ENCODE measurements at places on chromosomes 4 and X.

GRCh38 chr4:44146516-44146915, 302.1 kb downstream of the KCTD8 start:
- no peak for DNase-seq

- no peak for DNase-seq
Observed at GRCh38 chr4:77003400-77003799, 53.8 kb downstream of the SEPTIN11 start.

GRCh38 chr4:24741910-24742309, 53.5 kb upstream of the SOD3 start:
- DNase-seq: no peak

DNA sequence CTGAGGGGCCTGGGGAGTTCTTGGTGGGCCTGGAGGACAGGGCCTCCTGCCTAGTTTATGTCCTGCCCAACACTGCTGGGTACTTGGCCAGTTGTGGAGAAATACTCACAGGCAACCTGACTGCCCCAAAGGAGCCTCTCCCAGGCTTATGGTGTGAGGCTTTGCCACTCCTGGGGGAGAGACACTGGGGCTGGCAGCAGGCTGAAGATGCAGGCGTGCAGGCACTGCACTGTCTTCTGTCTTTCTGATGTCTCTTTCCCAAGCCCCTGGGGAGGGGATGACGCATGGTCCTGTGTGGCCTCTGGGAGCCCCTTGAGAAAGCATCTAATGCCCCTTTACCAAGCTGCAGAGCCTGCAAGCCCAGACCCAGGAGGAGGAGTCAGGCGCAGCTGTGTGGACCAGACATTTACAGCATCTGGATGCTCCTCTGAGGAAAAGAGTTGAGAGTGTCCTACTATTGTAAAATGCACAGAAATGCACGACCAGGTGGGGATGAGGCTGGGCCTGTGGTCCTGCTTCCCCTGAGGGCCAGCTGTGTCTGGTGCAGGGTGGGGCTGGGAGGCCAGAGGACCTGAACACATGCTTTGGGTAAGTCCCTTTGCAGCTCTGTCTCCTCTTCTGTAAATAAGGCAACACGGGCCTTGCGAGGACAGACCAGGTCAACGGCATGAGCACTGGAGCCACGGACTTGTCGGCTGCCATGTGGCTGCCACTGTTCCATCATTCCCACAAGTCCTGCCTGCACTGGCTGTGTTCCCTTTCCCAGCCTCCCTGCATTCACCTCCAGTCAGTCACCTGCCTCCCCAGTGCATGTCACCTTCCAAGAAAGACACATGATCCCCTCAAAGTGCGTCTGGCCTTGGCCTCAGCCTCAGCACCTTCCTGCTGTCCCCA, 8.4 kb downstream of the TMEM271 start:
- DNase-seq: no peak

GRCh38 chr4:158280856-158281255, 70.6 kb downstream of the TMEM144 start:
- no peak for DNase-seq

- peak; percentile 22 for DNase-seq
Observed at GRCh38 chr4:128862608-128863311, 53.3 kb downstream of the JADE1 start.

DNA sequence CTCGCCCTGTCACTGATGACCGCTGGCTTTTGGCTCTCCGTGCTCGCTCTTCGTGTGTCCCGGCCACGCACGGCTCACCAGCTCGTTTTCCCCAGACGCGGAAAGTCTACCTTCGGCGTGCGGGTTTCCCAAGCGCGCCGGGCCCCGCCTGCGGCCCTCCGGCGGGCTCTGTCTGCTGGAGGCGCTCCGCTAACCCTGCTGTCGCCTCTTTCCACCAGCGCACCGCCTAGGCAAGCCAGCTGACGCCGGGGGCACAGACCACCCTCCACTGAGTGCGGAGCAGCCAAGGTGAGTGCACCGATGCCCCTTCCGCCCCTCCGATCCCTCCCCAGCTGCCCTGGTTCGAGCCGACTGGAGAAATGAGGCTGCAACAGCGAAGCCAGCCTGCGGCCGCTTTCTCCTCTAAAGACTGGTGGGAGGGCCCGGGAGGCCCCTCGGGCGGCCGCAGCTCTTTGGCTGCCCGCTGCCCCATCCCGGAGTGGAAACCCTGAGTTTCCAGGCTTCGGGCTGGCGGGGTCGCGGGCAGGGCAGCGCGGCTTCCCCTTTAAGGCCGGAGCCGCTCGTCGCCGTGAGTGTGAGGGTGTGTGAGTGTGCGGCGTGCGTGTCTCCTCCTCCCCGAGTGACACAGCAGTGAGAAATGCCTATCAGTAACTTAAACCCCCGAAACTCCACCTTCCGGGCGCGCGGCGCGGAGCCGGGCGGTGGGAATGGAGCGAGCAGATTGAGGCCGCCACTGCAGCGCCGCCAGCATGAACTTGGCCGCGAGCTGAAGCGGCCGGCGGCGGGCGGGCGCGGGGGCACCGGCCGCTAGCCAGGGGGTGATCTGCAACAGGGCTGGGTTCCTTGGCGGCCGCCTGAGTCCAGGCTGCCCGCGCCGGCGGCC, at the start of gene MAMLD1:
MAMLD1 (plus strand) TSS at position 719 of the 883 bp plus-strand sequence. CDS start 82,200 bp downstream, outside the sequence.
- DNase-seq: no peak

- no peak for DNase-seq
Observed at GRCh38 chr4:17616283-17616682, 1.8 kb downstream of the MED28 start.

- DNase-seq: no peak
Observed at GRCh38 chr4:5069901-5070300, 18.6 kb downstream of the STK32B start.

DNA sequence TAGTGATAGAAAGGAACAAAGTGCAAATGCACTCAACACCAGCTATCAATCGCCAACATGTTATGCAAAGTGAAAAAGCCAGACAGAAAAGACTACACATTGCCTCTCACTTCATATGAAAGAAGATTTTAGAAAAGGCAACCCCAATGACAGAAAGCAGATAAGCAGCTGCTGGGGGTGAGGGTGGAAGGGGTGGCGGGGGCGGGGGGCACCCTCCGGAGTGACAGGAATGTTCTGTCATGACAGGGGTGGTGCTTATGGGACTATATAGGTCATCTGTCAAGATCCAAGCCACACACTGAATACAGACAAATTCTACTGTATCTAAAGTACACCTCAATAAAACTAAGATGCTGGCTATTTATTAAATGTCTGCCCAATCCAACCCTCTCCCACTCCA, 10.7 kb downstream of the WDR1 start:
- no peak for DNase-seq

DNA sequence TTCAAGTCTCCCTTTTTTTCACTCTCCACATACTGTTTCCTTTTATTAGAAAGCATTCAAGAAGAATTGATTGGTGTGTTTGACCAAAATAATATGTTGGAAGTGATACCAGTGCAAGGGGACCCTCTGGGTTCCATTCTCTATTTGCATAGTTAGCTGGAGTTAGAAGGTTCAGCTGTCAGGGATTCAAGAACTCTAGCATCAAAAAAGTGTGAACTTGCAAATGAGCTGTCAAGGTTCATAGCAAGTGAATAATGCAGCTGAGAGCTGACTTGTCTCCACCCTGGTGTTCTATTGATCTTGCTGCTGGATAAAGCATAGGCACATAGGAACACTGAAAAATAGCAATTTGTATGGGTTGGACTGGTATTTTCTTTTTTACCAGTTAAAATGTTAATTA, 73.2 kb downstream of the SORBS2 start:
- DNase-seq: no peak

DNA sequence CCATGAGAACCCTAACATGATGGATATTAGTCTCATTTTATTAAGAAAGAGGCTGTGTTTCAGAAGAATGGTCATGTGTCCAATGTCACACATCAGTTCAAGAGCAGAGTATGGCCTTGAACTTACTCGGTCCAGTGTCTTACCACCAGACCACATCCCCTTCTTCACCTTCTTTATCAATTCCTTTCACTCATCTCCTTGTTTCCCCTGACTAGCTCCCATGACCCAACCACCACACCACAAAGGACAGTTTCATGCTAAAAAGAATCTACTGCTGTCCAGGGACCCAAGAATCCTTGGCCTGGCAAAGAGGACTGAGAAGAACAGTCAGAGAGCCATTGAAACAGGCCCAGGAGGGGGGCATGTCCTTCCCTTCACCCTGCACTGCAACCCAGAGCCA, 33.6 kb upstream of the MSN start:
- DNase-seq: no peak

GRCh38 chr4:119246177-119246733, 33.7 kb downstream of the USP53 start:
- DNase-seq: no peak

DNA sequence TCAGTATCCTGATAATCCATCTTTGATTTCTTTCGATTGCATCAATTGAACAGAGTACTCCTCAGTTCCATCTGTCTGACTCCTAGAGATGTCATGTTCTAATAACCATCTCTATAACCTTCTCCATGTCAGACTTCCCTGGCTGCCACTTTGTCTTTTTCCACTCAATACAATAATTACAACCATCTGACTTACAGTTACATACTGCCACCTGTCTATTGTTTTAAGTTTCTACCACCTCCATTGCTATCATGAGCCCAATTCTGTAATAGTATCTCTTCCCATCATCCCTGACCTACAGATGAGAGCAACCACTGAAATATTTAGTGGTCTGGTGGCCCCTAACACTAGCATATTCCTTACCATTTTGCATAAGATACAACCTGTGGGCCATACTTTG, 439.2 kb upstream of the FAM47C start:
- DNase-seq: no peak

GRCh38 chrX:614136-614535, 16.5 kb upstream of the SHOX start:
- no peak for DNase-seq

Data from stimulated activated CD4-positive, alpha-beta T cell treated with anti-CD3 and anti-CD28 coated beads, Interleukin-15, amount 100 ng/mL, for 1 hour (primary cell).